Kidney capillary endothelial cell (primary cell): ENCODE measurements at places on chromosomes 11 and 22.

DNA sequence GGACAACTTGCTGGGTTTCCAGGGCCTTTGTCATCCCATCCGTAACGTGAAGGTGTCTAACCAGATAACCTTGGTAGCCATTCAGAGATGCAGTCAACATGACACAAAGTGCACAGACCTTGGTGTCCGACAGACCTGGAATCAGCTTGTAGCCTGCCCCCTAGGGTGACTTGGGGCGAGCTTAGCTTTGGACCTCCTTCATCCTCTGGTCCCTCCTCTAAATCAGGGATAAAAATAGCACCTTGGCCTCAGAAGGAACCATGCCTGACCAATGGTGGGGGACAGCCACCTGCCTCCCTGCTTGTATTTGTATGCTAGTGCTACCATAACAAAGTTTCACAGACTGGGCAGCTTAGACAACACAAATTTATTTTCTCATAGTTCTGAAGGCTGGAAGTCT is 3.7 kb downstream of the SNRPD3 start:
- DNase-seq: no peak

GRCh38 chr11:94638301-94638901 is 71.2 kb downstream of the PIWIL4 start:
- DNase-seq: no peak

GRCh38 chr11:90874986-90875385 is 652.1 kb upstream of the CHORDC1 start:
- DNase-seq: no peak

DNA sequence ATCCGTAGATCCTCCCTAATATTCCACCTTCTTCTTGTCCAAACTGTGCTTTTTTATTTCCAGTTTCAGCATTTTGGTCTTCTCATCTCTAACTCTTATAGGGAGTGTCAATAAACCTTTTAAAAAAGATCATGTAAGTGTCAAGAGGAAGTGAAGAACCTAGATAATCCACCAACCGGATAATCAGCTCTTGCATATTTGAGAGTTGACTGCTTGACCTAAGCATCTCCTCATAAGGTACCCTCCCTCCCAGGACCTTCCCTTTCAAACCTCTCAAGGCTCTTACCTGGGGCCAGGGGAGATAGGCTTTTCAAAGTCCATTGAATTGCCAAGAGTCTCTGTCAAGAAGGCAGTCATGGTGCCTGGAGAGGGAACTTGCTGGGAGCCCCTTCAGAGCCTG is 691 bp upstream of the EHF start:
- DNase-seq: no peak

DNA sequence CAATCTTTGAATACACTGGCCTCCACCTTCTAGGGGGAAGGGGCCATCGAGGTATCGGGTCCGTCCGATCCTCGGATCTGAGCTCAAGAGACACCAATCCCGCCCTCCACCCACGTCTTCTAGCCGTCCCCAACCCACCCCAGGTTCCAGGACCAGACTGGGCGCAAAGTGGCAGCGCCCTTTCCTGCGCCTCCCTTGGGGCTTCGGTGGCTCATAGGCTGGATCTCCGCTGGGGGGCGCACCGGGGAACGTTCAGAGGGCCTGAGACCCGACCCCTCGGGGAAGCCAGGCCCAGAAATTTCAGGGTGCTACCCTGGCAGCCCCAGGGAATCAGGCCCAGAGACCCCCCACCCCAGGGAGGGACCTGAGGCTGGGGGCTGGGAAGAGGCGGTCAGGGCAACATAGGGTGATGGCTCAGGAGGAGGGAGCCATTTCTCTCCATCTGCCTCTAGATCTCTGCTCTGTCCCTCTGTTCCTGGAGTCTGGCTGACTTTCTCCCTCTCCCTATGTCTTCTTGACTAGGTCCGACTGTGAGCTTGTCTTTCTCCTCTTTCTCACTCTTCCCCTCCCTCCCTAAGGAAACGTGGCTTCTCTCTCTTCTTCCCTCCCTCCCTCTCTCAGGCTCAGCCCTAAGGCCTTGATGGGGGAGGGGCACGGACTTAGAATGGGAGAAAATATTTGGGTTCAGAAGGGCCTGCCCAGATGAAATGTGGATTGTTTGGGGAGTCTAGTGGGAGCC is 1.1 kb downstream of the CREB3L1 start:
- no peak for DNase-seq

GRCh38 chr11:890794-891540 is 19.6 kb downstream of the CHID1 start:
- no peak for DNase-seq

DNA sequence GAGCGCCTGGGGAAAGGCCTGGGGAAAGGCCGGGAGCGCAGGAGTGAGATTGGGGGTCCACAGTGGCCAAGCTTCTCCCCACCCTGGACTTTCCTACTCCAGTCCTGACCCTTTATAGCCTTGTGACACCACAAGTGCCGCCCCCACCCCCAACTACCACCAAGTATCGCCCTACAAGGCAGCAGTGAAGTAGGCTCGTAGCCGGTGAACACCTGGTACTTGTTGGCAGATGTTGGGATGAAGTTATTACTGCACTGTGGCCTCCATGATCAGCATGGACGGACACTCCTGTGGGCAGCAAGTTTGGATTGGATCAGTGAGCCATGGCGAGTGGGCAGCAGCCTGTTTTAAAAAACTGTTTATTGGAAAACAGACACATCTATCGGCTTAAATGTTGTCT is 45.0 kb downstream of the EIF3F start:
- no peak for DNase-seq

- DNase-seq: no peak
Observed at GRCh38 chr22:48171271-48171691, 1408.8 kb downstream of the TBC1D22A start.

- DNase-seq: no peak
Observed at GRCh38 chr11:112705148-112705547, 256.1 kb upstream of the NCAM1 start.

GRCh38 chr22:26660961-26661578 is 3.7 kb downstream of the MIAT start:
- no peak for DNase-seq

- no peak for DNase-seq
Observed at GRCh38 chr22:49754696-49755630, 72.7 kb downstream of the BRD1 start.

- DNase-seq: peak; percentile 45
Observed at GRCh38 chr11:65479184-65480145, 19.4 kb upstream of the MALAT1 start.

DNA sequence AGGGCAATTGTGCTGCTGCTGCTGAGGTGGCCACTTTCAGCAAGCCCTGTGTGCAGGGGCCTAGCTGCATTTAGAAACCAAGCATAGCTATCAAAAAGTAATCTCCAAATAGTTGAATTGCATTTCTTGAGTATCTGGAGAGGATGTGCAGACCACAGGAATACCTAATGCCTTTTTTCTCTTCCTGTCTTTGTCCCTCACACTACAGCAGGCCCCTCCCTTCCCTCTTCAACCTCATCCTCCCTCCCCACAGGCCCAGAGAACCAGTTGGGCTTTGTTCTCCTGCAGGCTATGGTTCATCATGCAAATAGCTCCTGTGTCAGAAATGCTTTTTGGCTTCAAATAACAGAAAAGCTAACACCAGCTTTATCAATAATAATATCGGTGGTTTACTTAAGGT is 47.7 kb downstream of the DKK3 start:
- DNase-seq: no peak

GRCh38 chr11:8834379-8834778 is 76.6 kb upstream of the AKIP1 start:
- no peak for DNase-seq

GRCh38 chr11:79152511-79152910 is 288.3 kb downstream of the TENM4 start:
- DNase-seq: no peak

DNA sequence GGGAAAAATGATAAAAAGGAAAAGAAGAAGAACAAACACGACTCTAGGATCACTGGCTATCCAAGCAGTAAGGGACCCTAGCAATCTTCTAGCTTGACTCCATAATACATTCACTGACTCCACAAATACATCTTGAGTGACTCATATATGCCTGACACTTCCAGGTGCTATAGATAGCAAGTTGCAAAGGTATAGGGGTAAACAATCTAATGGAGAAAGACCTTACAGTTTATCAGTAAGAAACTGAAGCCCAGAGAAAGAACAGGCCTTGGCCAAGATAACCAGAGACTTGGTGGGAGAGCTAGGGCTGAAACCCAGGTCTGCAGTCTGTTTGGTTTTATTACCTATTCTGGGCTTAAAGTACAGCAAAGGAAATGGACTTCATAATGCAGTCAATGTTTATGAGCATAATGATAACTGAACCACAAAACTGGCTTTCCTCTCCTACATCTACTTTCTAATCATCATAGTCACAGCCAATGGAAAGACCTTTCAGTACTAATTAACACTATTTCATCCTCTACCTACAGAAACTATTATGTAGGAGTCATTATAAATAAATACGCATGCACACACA is 19.7 kb upstream of the SLC5A1 start:
- no peak for DNase-seq

GRCh38 chr11:62439785-62440602 is 21.2 kb downstream of the SCGB1A1 start:
- no peak for DNase-seq

GRCh38 chr11:122068837-122069236 is 47.2 kb downstream of the BLID start:
- DNase-seq: no peak

DNA sequence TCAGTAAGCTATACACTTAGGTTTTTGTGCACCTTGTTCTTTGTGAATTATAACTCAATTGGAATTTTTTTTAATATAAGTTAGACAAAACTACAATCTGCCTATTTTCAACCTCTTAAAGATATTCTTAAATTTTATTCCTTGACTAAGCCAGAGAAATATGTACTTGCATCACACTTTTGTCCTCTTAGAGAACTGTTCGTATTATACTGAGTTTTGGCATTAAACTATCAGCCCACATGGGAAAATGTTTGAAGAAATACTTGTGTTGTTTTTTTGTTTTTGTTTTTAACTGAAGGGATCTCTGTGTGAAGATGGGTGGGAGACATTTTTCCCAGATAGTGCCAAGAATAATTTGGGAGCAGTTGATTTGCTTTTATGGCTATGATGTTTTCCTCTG is 25.3 kb downstream of the CEP295 start:
- no peak for DNase-seq

GRCh38 chr11:64661146-64661545 is 61.9 kb downstream of the NRXN2 start:
- DNase-seq: peak; percentile 34

GRCh38 chr22:29747832-29748231 is 19.0 kb downstream of the ZMAT5 start:
- no peak for DNase-seq

DNA sequence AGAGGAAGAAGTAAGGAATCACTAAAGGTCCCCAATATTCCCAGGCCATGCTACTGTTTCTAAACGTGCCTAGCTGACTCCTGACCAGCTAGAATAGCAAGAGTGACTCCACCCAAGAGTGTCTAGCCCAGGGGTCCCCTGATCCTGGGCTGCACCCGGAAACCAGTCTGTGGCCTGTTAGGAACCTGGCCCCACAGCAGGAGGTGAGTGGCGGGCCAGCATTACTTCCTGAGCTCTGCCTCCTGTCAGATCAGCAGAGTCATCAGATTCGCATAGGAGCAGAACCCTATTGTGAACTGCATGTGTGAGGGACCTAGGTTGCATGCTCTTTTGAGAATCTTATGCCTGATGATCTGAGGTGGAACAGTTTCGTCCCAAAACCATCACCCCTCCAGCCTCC is 2.0 kb downstream of the MMP20 start:
- no peak for DNase-seq

GRCh38 chr11:96106645-96107044 is 182.7 kb upstream of the MTMR2 start:
- DNase-seq: no peak

DNA sequence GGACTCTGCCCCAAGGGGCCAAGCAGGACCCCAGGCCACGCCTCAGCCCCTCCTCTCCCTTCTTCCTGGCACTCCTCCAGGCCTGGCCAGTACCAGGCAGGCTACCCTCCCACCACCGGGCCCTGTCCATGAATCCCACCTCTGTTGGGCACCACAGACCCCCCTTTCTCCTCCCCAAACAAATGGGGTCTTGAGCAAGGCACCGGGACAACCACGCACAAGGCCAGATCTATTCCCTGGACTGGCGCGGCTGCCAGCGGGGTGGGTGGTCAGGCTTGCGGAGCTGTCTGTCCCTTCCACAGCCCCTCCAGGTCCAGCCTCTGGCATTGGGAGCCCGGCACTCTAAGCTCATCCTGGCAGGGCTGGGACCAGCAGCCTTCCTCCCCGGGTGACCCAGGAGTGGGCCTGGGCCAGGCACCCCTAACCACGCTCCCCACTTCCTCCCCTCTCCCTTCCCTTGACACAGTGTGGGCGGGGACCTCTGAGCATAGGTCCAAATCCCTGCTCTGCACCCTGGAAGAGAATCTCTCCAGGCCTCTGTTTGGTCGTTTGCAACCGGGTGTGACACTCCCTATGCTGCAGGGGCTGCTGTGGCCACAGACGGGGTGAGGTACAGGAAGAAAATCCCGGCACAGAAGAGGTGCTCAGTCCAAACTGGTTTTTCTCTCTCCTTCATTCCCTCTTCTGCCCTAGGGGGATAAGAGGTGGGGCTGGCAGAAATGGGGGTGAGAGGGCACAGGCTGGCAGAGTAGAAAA is 14.6 kb downstream of the ELFN2 start:
- no peak for DNase-seq

- no peak for DNase-seq
Observed at GRCh38 chr22:31882971-31883370, 61.4 kb upstream of the YWHAH start.

GRCh38 chr11:70668204-70669202 is 270.2 kb downstream of the CTTN start:
- DNase-seq: peak; percentile 29

GRCh38 chr22:35821654-35822053 is 104.0 kb downstream of the APOL5 start:
- no peak for DNase-seq

DNA sequence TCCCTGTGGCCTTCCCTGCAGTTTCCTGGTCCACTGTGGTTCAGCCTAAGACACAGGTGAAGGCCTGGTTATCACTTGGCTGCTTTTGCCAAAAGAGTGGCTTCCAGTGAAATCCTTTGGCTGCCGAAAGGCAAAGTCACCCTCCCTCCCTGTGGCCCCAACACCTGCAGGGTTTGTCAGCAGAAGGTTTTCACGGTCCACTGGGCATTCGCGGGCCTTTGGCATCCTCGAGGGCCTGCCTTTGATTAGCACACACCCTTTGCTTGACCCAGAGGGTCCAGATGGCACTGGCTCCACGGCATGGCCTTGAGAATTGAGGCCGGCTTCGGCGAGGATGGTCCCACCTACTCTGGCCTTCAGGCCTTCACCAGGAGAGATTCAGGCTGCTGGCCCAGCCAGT is 35.3 kb downstream of the RTN4R start:
- no peak for DNase-seq

- no peak for DNase-seq
Observed at GRCh38 chr11:83318931-83319330, 32.8 kb upstream of the CCDC90B start.
